ENCODE measurements at places on chromosomes 1 and 21.

- no peaks in the 10 kb centered on the region for H3K36me3 ChIP-seq
- peaks cover 2% of the 10 kb centered on the region for H3K27me3 ChIP-seq
- no peaks in the 10 kb centered on the region for H3K4me1 ChIP-seq
- no peak overlapping the region for H3K4me3 ChIP-seq
Measured at GRCh38 chr1:113519556-113519955, 129.2 kb downstream of the MAGI3 start.

DNA sequence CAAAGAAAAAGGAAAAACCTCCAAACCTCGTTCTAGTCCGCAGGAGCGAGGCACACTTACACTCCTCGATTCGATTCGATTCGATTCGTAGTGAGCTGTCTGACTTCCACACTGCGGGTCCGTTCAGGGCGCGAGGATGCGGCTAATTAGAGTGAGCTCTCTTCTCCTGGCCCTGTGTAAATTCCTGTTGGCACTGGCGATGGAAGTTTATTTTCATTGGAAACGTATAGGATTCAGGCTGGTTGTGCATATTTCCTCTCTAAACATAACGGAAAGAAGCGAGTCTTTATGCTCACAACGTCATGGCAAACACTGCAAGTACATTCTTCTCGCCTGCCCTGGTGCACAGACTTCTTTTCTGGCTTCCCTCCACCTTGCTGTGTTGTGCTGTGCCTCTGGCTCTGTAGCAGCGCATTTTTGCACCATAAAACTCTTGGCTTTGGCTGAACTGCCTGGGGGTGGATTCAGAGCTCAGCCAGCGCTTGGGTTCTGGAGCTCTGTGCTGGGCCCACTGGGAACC lies 2.7 kb downstream of the HUNK start:
- peaks cover 9% of the 10 kb centered on the region for H3K4me1 ChIP-seq
- DNase-seq, result no peak
- no peaks in the 10 kb centered on the region for H3K36me3 ChIP-seq
- peaks cover 50% of the 10 kb centered on the region for H3K27me3 ChIP-seq
- H3K27ac ChIP-seq, result no peak overlapping the region

DNA sequence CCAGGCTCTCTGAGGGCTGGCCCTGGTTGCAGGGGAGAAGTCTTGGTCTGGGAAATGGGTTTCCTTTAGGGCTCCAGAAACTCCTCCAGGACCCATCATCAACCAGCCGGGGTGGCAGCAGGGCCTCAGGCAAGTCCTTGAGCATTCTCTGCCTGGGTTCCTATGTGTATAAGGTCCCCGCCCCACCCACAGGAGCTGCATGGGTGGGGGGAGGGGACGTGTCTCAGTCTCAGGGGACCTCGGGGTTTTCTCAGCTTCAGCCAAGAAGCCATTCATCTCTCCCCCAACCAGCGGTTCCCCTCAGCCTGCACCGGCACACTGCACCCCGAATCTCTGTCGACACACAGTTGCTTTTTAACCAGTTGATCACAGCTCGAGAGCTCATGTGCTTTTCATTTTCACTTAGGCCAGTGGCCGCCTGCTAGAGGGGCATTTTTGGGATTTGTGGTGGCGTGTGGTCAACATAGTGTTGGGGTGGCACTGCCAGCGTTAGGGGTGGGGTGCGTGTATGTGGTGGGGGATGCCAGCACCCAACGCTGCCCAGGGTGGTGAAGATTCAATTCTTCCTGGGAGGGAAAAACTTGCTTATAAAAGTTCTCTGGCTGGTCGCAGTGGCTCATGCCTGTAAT lies 6.5 kb downstream of the RUNX3 start:
- peaks cover 54% of the 10 kb centered on the region for H3K4me1 ChIP-seq
- H3K27me3 ChIP-seq, result no peaks in the 10 kb centered on the region
- peak; percentile 53 for DNase-seq
- H3K27ac ChIP-seq, result peak overlapping the region; percentile 77
- H3K36me3 ChIP-seq, result peaks cover 83% of the 10 kb centered on the region

DNA sequence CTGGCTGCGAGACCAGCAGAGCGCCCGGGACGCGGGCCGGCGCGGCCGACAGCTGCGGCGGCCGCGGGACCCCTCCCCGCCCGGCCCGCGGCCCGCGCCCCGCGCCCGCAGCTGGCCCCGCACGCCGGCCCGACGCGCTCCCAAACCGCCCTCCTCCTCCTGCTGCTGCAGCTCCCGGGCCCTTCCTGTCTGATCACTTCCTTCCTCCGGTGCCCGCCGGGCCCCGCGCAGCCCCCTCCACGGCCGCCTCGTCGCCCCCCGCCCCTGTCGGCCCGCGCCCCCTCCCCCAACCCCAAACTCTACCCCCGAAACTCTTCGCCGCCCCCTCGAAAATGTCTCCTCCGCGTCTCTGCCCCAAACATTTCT lies 594 bp downstream of the LUZP1 start:
- H3K36me3 ChIP-seq, result peaks cover 2% of the 10 kb centered on the region
- H3K27me3 ChIP-seq, result no peaks in the 10 kb centered on the region
- peak overlapping the region; percentile 100 for H3K4me3 ChIP-seq
- DNase-seq, result no peak
- H3K4me1 ChIP-seq, result peaks cover 15% of the 10 kb centered on the region
- H3K27ac ChIP-seq, result peak overlapping the region; percentile 94

- H3K36me3 ChIP-seq, result peaks cover 1% of the 10 kb centered on the region
- no peak for DNase-seq
- no peak overlapping the region for H3K27ac ChIP-seq
- H3K4me3 ChIP-seq, result no peak overlapping the region
- H3K27me3 ChIP-seq, result peaks cover 5% of the 10 kb centered on the region
Measured at GRCh38 chr21:29582855-29583254, 284.1 kb downstream of the BACH1 start.

DNA sequence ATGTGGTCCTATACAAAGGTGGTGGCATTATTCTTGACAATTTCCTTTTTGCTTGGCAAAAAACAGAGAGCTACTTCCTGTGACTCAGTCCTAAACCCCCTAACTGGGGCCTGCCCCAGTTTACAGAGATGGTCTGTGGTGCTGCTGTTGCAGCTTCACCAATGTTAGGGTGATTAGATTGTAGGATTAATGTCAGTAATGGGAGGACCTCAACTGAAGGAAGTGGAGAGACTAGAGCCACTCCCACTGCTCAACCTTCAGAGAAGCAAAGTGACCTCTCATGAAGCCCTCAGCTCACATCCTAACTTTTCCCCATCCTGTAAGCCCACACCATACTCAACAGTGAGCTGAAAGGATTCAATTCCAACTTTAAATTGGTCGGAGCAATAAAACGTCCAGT lies 3.6 kb downstream of the S100A6 start:
- peak overlapping the region; percentile 9 for H3K27ac ChIP-seq
- H3K4me3 ChIP-seq, result no peak overlapping the region
- peaks cover 48% of the 10 kb centered on the region for H3K4me1 ChIP-seq
- no peak for DNase-seq

DNA sequence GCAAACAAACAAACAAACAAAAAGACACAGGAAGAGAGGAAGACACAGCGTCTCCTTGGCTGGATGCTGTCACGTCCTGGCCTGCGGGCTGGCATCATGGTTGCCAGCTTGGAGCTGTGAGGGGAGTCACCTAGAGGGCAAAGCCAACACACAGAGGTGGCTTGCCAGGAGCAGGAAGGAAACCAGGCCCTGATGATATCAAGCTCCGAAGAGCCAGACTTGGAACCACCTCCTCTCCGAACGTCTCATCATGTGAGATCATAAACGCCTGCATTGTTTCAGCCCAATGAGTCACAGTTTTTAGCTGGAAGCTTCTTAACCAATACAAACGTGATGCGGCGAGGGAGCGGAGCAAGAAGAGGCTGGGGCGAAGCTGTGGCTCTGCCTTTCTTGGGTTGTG lies 8.7 kb downstream of the PLA2G2D start:
- no peaks in the 10 kb centered on the region for H3K36me3 ChIP-seq
- peaks cover 18% of the 10 kb centered on the region for H3K27me3 ChIP-seq
- DNase-seq, result no peak
- peaks cover 6% of the 10 kb centered on the region for H3K4me1 ChIP-seq
- H3K27ac ChIP-seq, result no peak overlapping the region

GRCh38 chr1:153698020-153698922 lies 19.8 kb downstream of the NPR1 start:
- H3K27me3 ChIP-seq, result no peaks in the 10 kb centered on the region
- H3K4me3 ChIP-seq, result peak overlapping the region; percentile 57
- peak overlapping the region; percentile 37 for H3K27ac ChIP-seq
- peaks cover 6% of the 10 kb centered on the region for H3K4me1 ChIP-seq
- no peaks in the 10 kb centered on the region for H3K36me3 ChIP-seq

GRCh38 chr1:220943319-220943996 lies 64.2 kb downstream of the HLX start:
- DNase-seq, result no peak
- H3K4me1 ChIP-seq, result peaks cover 3% of the 10 kb centered on the region
- H3K27ac ChIP-seq, result no peak overlapping the region
- no peaks in the 10 kb centered on the region for H3K27me3 ChIP-seq
- H3K36me3 ChIP-seq, result peaks cover 5% of the 10 kb centered on the region

DNA sequence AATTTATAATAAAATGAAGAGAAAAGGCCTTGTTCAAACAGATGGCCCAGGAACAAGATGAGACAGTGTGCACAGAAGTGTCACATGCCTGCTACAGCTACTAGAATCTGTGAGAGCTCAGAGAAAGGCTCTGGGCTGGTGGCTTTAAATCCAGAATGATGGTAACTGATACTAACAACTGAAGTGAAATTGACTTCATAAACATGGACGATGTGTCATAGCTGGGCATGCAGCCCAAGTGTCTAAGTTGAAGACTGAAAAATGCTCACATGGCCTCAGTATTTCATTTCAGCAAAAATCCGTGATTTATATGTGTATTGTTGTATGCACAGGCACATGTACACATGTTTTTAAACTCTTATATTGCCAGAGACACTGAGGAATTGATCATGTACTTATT lies 208.3 kb upstream of the RUNX1 start:
- H3K36me3 ChIP-seq, result no peaks in the 10 kb centered on the region
- H3K27ac ChIP-seq, result no peak overlapping the region
- peaks cover 6% of the 10 kb centered on the region for H3K4me1 ChIP-seq
- H3K27me3 ChIP-seq, result no peaks in the 10 kb centered on the region
- no peak overlapping the region for H3K4me3 ChIP-seq

GRCh38 chr1:173176246-173176645 lies 30.9 kb downstream of the TNFSF4 start:
- no peak for DNase-seq
- H3K4me3 ChIP-seq, result no peak overlapping the region
- H3K27ac ChIP-seq, result no peak overlapping the region
- peaks cover 41% of the 10 kb centered on the region for H3K36me3 ChIP-seq
- H3K27me3 ChIP-seq, result no peaks in the 10 kb centered on the region
- peaks cover 23% of the 10 kb centered on the region for H3K4me1 ChIP-seq

GRCh38 chr1:115506924-115507589 lies 134.7 kb upstream of the VANGL1 start:
- DNase-seq, result no peak
- peaks cover 13% of the 10 kb centered on the region for H3K27me3 ChIP-seq
- no peak overlapping the region for H3K4me3 ChIP-seq
- H3K4me1 ChIP-seq, result no peaks in the 10 kb centered on the region

DNA sequence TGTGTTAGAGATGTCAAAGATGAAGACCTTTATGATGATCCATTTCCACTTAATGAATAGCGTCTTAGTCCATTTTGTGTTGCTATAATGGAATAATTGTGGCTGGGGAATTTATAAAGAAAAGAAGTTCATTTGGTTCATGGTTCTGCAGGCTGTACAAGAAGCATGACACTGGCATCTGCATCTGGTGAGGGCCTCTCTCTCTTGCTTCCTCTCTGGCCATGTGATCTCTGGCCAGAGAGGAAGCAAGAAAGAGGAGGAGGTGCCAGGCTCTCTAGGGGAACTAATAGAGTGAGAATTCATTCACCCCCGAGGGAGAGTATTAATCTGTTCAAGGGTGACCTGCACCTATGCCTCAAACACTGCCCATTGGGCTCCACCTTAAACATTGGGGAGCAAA lies 242.8 kb downstream of the DISC1 start:
- H3K27ac ChIP-seq, result no peak overlapping the region
- no peaks in the 10 kb centered on the region for H3K27me3 ChIP-seq
- DNase-seq, result peak; percentile 4
- no peak overlapping the region for H3K4me3 ChIP-seq

- H3K27ac ChIP-seq, result no peak overlapping the region
- H3K4me1 ChIP-seq, result peaks cover 4% of the 10 kb centered on the region
- no peak for DNase-seq
- H3K36me3 ChIP-seq, result no peaks in the 10 kb centered on the region
Measured at GRCh38 chr1:92790081-92790480, 5.2 kb upstream of the EVI5 start.

- peak; percentile 59 for DNase-seq
- peaks cover 21% of the 10 kb centered on the region for H3K4me1 ChIP-seq
- no peak overlapping the region for H3K4me3 ChIP-seq
Measured at GRCh38 chr1:40232444-40232843, 15.3 kb upstream of the TMCO2 start.

DNA sequence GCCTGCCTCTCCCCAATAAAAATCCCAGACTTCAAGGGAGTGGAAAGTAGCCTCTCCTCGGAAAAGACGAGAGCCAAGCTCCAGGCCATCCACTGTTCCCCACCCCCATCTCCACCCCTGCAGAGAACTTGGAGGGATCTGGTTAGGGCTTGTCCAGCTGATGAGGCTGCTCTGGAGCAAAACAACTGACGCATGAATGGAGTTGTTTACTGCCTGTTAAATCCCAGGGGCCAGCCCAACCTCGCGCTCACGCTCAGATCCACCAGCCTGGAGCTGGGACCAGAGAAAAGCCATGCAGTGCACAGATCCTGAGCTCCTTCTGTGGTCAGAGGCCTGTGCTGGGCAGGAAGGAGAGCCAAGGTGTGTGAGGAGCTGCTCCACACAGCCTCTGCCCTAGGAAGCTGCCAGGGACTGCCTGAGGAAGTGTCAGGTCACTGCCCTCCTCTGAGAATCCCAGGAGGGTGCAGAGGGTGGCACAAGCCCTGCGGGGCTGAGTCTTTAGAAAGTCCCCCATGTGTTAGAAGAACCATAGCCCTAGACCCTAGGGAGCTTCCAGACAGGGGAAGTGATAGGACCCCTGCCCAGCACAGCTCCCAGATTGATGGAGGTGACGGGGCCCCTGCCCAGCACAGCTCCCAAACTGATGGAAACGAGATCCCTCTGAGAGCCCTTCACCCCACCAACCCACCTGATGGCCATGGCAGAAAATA lies 109.0 kb upstream of the IPO9 start:
- no peak for DNase-seq
- peaks cover 2% of the 10 kb centered on the region for H3K27me3 ChIP-seq
- H3K27ac ChIP-seq, result no peak overlapping the region
- H3K36me3 ChIP-seq, result no peaks in the 10 kb centered on the region

Data from stimulated activated naive B cell treated with anti-CD40 and anti-IgM and Interleukin-4, amounts not matched to agents 10 μg/mL and 1 μg/mL and 100 μg/mL, for 72 hours (primary cell).